Effector memory CD4-positive, alpha-beta T cell (primary cell): ENCODE measurements at places on chromosomes 5 and 9.

DNA sequence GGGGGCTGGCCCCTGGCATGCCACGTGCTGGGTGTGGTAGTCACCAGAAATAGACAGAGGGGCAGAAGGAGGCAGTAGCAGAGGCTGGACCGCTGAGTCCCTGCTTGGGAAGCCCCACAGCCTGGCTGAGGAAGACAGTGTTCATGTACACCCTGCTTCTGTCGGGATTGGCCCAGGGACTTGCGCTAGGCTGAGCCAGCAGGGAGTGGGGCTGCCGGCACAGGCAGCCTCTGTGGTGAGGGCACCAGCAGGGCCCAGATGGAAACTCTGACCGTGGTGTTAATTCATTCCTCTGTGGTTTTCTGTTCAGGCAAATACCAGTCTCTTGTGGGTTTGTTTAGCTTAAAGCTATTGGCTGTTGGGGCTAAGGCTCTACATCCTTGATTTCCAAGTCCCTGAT lies 108.6 kb upstream of the RAD23B start:
- no peak for DNase-seq

- DNase-seq = no peak
Measured at GRCh38 chr9:70569070-70569772, 154.8 kb upstream of the KLF9 start.

- DNase-seq = no peak
Measured at GRCh38 chr9:26742828-26743476, 149.7 kb downstream of the CAAP1 start.

GRCh38 chr5:167602067-167602466 lies 689.4 kb upstream of the WWC1 start:
- no peak for DNase-seq

DNA sequence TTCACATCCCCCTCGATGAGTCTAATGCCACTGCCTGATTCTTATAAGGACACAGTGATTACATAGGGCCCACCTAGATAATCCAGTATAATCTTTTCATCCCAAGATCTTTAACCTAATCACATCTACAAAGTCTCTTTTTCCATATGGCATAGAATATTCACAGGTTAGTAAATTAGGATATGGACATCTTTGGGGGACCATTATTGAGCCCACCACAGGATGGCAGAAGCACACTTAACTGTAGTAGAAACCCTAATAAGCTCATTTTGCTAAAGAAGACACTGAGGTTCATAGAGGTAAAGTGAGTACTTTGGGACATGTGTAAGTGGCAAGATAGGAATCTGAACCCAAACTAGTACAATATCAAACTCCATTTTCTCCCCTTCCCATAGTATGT lies 38.9 kb downstream of the ASTN2 start:
- DNase-seq = no peak

DNA sequence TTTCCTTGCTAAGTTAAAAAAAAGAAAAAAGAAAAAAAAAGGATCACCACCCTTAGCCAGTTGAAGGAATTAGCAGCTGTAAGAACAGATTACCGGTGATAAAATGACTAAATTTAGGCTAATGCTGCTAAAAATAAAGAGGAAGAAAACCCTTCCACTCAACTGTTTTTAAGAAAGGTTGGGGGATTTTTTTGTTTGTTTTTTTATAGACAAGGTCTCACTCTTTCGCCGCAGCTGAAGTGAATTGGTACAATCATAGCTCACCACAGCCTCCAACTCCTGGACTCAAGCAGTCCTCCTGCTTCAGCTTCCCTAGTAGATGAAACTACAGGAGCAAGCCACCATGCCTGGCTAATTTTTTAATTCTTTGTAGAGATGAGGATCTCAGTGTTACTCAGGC lies 101.7 kb downstream of the SNCAIP start:
- no peak for DNase-seq

GRCh38 chr5:144438237-144438636 lies 267.6 kb downstream of the KCTD16 start:
- no peak for DNase-seq

DNA sequence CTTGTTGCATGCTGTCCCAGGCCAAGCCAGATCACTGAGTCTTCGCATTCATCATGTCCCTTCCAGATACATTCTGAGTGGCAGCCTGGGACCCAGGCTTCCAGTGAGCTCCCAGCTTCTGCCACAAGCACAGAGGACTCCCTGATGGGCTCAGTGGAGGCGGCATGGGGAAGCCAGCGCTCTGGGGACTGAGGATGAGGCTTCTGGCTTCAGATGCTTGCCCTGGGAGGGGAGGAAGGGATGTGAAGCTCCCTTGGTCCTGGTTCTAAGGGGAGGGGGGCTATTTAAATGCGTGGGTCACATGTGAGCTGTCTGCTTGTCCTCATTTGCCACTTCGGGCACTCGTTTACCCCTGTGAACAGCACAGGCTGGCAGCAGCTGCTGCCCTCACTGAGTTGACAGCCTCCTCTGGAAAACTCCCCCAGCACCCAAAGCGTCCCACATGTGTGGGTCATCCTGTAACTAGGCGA lies 174.0 kb downstream of the NR3C1 start:
- no peak for DNase-seq

GRCh38 chr9:7223981-7224380 lies 466.2 kb downstream of the KDM4C start:
- DNase-seq = no peak

- DNase-seq = no peak
Measured at GRCh38 chr9:89185980-89186379, 7.4 kb upstream of the SHC3 start.

- DNase-seq = no peak
Measured at GRCh38 chr5:81393783-81394718, at the start of gene ACOT12. TSS of gene ACOT12 (minus strand) at chr5:81394134. CDS start at chr5:81394114, 20 bp downstream.

GRCh38 chr5:1931604-1932231 lies 49.0 kb upstream of the IRX4 start:
- DNase-seq = no peak

GRCh38 chr9:20408513-20408912 lies 213.8 kb downstream of the MLLT3 start:
- no peak for DNase-seq

DNA sequence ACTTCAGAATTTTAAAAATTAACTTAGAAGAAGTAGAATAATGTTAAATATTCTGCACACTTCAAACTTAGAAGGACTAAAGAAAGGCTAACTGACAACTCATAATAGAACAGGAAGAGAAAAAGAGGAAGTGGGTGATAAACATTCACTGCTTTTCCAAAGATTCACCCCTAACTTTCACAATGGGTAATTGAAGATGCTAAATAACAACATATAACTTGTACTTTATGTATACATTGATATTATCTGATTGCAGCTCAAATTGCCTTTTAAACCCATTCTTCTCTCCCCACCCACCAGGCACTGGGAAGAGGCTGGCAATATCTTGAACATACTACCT lies 376.6 kb downstream of the EFNA5 start:
- DNase-seq = no peak

DNA sequence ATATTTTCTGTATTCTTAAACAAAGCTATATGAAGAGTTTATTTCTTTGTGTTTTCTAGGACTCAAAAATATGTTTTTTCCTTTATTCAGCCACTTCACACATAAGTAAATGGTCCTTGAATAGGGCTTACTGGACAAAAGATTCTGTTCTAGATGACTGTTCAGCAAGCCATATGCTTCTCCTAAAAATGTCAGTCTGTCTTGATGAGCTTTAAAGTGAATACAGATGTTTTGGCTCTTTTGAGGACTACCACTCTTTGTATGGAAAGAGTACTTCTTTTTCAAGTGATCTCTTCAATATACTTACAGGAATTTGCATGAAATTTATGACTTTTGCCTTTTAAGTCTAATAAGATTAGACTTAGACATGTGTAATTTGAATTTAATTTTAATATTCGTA lies 8.4 kb downstream of the NDUFS4 start:
- DNase-seq = no peak

DNA sequence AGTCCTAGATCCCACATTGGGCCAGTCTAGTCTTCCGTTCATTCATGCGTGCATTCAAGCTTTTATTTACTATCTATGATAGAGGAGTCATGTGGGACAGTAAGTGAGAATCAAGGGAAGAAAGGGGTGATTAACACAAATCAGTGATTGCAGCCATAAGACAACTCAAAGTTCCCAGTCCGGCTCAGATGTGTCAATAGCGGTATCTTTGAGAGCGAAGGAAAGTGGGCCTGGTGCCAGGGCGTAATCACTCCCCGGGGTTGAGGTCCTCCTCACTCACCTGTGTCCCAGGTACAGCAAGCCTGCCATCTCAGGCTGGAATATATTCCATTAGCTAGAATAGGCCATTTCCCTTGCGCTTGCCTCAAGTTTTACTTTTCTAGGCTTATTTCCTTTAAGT lies 196.3 kb downstream of the ATP10B start:
- DNase-seq = no peak

DNA sequence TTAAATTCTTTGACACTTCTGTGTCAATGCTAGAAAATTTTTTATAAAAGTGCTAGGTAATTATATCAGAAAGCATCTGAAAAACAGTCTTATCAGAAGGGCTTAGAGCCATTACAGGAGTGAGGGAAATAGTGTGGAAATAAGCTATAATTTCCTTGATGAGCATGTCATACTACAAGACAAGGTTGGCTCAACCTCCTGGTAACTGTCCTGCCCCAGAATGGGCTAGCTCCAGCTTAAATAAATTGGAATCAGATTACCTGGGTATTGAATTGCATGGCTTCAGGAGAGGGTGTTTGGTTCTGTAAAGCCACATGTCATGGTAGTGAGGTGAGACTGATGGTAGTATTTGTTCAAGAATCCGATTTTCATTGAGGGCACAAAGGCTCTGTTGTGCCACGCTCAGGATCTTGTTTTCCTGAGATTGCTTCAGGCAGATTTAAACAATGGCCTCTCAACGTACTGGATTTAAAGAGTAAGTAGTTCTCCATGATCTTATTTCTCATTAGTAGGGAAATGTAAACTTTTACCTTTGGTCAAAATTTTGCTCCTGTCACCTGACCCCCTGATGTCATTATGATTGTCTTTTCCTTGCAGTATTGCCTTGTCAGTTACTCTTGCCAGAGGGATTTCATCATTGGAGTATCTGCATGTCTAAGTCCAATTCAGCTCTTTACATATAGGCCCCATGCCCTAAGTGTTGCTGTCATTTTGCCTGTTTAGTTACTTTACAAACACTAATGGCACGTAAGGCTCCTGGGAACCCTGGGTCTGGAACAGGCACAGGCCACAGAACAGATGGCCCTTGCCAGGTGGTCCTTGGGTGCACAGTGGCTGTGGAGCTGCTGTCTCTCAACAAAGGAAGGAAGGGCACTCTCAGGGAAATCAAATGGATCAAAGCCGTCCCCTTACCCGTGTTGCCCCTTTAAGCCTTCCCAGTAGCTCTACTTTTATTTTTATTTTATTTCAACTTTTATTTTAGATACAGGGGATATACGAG lies 21.3 kb downstream of the TRIO start:
- DNase-seq = no peak

DNA sequence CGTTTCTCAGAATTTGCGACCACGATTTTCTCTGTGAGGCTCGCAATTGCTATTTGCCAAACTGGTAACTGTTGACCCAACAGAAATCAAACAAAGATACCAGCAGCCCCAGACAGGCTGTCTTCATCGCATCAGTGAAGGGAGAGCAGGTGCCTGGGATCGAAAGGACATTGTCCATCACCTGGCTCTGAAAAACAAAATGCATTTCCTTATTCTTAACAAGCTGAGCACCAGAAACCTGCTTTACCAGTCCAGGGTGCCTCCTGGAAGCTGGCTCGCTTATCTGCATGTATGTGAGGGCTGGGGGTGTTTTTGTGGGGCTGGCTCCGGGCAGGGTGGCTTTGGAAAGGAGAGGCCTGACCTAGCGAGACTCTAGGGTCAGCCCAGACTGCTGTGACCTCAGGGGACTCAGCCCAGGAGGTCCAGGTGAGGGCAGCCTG lies 24.7 kb downstream of the WWC1 start:
- DNase-seq = no peak

DNA sequence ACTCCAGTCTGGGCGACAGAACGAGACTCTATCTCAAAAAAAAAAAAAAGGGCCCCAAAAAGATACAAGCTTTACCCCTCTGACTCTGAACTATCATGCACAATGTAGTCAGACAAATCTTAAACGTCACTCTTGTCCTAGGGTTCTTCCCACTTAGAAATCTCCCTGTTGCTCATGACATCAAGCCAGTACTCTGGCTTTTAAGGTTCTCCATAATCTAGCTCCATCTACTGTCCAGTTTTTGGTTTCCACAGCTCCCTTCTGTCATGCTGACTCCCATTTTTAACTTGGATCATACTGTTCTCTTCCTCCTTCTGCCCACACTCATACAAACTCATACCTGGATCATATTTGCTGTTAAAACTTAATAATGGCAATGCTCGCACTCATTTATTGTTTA lies 156.7 kb upstream of the TLX3 start:
- DNase-seq = no peak

GRCh38 chr5:77709340-77709739 lies 66.8 kb downstream of the TBCA start:
- DNase-seq = no peak

DNA sequence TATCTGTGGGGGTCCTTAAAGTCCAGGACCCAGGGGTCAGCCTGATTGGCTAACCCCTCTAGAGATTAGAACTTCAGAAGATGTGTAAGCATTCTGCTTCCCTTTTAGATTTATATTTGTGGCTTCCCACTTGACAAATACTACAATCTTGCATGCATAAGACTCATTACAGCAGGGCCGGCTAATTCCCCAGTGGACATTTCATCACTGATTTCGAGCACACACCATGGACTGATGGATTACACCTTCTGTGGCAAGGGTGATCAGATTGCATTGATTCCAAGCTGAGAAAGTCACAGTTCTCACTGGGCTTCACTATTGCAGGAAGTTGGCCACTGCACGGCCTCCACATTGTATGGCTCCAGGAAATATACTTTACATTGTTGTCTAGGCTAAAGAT lies 65.8 kb upstream of the DAPK1 start:
- no peak for DNase-seq

DNA sequence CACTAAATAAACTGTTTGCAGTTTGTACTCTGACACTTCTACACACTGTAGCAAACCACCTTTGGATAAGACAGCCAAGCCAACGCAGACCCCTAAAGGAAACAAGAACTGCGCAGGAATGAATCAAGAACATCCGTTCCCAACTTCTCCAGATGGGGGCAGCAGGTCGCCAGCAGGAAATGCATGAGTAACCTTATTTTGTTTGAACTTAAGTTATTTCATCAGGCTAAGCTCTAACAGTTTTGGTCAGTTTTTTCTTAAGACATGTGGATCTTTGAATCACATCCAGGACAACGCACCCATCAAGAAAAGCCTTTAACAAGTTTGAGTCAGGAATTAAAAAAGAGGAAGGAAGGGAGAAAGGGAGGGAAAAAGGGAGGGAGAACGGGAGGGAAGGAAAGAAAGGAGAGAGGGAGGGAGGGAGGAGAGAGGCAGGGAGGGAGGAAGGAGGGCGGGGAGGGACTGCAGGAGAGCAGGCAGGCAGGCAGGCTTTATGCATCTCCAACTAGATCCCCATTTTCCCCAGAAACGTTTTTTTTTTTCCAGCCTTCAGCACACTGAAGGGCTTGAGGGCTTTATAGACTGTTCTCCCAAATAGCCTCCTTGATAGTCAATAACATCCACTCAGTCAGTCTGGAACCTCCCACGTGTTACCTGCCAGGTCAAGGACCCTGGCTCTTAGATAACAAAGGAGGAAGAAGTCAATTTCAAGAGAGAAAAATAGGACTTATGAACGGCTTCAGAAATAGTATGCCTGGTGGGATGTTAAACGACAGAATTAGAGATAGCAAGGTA lies 22.2 kb downstream of the BHMT start:
- DNase-seq = peak; percentile 21
